ENCODE measurements at places on chromosomes 5 and 9.

DNA sequence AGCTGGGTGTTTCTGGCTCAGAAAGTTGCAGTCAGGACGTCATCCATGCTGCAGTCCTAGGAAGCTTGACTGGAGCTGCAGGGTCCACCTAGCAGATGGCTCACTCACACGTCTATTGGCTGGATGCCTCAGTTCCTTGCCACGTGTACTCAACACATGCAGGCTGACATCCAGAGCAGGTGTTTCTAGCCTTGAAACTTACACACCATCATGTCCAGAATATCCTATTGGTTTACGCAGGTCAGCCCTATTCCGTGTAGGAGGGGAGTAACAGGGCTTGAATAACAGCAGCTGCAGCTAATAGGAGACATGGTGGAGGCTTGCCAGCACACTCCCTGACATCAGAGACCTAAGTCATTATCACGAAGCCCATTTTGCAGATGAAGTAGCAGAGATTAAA lies 473.5 kb downstream of the ACTL7B start:
- no peak for DNase-seq

DNA sequence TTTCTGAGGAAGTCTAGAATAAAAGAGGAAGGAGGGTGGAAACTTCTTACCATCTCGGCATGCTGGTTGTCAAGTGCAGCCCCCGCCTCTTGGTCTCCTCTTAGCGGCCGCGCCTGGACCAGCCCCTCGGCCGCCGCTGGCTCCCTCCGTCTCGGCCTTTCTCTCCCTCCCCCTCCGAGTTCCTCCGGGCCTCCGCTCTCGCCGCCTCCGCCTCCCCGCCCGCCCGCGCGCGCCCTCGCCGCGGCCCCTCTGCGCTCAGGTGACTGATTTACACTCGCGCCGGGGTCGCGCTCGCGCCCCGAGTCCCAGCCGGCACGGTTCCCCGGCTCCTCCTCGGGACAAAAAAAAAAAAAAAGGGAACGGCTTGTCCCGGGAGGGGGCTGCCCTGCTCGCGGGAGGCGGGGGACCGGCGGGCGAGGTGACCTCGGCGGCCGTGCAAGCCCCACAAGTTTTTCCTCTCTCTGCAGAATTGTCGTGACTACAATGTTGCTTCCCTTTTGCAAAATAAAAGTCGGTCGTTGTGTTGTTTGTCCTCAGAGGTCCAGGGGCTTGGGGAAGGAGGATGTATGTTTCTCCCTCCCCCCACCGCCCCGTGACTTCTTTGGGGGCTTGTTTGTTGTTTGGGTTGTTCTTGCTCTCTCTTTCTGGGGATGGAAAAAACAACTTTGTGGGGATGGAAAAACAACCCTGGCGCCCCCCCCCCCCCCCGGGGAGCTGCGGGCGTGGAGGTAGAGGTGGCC lies at the start of gene BNC2:
TSS of gene BNC2 (minus strand) at position 75 of the 740 bp plus-strand sequence. CDS start at position 53, 22 bp downstream.
- DNase-seq = peak; percentile 85

- no peak for DNase-seq
These were observed 72.9 kb upstream of the ALDH1B1 start for GRCh38 chr9:38319496-38320173.

- no peak for DNase-seq
These were observed 88.8 kb downstream of the RGS7BP start for GRCh38 chr5:64594601-64595000.

GRCh38 chr5:81067406-81067805 lies 107.2 kb downstream of the RASGRF2 start:
- DNase-seq = no peak

- no peak for DNase-seq
These were observed 1.3 kb upstream of the CARD19 start for GRCh38 chr9:93094658-93095204.

Measured in astrocyte of the hippocampus (primary cell).